ENCODE measurements at places on chromosomes 2 and 18.

DNA sequence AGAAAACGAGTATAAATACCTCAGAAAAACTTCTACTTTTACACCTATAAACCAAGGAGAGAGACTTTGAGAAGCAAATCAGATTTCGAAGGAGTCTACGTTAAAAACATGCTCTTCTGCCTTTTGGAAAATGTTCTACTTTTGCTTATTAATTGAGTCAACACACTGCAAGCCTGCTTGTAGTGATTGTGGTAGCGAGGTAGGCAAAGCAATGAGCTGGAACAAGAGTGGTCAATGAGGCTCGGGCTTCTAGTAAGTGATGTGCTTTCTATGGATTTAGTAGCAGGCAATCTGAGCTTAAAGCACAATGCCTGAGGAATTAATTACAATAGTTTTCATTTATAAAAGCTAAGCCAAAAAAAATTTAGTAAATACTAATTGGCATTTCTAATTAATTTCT is 103.4 kb upstream of the TFCP2L1 start:
- no peak for DNase-seq

DNA sequence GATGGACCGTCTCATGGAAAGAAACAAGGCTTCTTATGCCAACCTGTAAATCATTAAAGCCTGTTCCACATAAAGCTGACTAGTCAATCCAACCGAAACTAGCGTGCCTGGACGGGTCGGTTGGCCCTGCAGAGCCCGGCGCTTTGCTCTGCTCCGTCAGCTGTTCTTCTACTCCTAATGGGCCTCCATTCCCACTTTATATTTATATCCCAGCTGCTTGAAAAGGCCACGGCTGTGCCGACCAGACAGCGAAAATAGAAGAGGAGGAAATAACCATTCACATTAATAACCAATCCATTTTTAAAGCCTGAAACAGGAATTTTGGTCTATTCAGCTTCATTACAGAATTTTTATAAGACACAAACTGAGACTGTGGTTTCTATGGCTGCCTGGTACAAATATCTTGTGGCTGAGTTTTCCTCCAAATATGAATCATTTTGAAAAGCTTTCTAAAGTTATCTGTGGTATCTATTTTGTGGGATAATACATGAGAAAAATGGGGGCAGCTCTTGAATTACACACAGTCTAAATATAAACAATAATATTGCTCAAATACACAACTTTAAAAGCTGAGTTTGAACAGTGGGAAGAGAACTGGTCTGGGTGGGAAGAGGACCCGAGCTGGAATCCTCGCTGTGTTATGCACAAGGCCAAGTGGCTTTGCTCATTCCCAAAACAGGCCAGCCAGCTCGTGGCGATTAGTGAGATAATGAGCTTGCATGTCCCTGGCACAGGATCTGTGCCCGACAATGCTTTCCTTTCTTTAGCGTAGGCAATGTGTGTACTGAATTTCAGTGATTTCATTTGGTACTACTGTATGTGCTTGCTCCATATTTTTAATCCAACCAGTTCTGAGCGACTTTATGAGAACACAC is 10.5 kb upstream of the FAM124B start:
- DNase-seq: no peak

- DNase-seq: no peak
Measured at GRCh38 chr2:216575465-216575864, 57.8 kb upstream of the IGFBP2 start.

DNA sequence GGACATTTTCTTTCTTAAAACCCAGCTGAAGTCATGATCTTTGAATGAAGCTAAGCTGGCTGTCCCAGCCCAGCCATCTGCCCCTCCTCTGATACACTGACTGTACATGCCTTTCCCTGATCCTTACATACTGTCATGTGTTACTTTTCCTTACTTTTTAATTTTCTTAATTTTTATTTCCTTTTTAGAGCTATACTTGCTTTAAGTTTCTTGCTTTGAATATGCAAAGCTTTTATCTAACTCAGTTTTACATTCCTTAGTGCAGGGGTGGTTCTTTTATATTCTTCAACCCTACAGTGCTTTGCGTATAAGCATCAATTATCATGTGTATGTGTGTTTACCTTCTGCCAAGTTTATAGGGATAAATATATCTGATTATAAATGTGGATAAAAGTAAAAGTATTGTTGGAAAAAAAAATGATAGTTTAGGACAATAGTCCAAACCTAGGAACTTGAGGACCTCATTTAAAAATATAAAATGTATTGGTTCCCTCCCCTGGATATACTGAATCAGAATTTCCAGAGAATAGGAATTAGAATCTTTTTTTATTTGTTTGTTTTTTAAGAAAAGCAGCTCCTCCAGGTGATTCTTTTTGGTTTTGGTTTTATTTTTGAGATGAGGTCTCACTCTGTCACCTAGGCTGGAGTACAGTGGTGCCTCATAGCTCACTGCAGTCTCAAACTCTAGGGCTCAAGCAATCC is 17.8 kb downstream of the DDX1 start:
- DNase-seq: no peak

- no peak for DNase-seq
Measured at GRCh38 chr2:173513107-173513727, 158.5 kb downstream of the CDCA7 start.

- no peak for DNase-seq
Measured at GRCh38 chr2:7792031-7792651, 874.9 kb downstream of the RNF144A start.

DNA sequence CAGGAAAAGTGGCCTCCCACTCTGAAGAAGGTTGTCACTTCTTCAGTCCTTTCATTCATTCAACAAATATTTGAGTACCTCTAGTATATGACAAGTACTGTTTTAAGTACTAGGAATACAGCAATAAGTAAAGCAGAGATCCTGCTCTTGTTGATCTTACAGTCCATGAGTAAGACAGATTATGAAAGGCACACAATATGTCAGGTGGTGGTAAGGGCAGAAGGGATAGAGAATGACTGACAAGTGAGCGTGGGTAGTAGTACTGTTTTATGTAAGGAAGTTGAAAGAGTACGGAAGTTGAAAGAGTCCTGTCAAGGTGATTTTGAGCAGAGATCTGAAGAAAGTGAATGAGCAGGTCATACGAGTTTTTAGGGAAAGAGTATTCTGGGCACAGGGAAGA is 111.3 kb downstream of the GALNT1 start:
- DNase-seq: no peak

DNA sequence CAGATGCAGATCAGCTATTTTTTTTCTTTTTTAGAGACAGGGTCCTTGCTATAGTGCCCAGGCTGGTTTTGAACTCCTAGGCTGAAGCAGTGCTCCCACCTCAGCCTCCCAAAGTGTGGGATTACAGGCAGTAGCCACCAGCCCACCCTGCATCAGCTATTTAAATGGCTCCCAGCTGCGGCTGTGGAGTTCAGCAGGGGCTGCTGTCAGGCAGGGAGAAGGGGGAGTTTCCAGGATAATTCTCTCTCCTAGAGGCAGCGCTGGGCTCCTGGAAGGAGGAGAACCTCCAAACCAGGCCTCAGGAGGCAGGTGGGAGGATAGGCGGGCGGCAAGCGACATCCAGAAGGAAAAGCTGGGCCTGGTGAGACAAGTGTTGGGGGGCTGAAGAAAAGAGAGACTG is 65.7 kb downstream of the ACTR2 start:
- DNase-seq: no peak

GRCh38 chr2:231601356-231602229 is 8.9 kb downstream of the TEX44 start:
- DNase-seq: peak; percentile 80

DNA sequence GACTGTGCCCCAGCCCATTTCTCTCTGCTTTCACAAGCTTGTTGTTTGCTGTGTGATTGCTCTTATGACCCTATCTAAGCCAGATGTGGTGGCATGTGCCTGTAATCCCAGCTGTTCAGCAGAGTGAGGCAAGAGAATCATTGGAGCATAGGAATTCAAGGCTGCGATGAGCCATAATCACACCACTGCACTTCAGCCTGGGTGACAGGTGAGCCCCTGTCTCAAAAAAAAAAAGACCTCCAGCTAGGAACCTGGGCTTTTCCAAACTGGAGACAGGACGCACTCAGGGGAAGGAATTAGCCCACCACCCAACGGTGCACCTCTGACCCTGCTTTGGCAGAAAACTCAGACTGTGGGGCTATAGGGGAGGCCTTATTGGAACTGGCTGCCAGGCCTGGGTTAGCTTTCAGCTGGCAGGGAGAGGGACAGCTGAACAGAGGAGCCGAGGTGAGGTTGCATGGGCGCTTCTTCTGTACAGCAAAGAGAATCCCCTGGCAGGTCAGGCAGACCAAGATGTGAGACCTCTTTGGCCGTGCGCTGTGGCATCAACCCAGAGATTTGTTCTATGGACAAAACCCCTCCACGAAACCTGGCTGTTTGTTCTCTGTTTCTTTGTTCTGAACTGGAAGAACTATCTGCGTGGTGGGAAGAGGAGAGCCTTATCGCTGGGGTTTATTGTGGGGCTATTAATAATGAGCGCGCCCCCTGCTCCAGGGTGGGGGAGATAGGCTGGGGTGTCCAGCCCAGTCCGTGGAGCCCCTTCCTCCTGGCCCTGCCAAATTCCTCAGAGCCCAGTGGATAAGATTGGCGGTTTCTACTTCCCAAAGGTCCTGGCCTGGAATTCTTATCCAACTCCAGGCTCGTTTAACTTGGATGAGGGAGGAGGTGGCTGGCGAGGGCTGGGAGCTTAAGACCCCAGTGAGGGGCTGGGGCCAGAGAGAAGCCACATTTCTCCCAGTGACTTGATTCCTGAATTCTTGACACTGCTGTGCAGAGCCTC is 38.8 kb upstream of the SMAD7 start:
- no peak for DNase-seq

- no peak for DNase-seq
Measured at GRCh38 chr2:219803294-219803693, 175.9 kb downstream of the SLC4A3 start.

DNA sequence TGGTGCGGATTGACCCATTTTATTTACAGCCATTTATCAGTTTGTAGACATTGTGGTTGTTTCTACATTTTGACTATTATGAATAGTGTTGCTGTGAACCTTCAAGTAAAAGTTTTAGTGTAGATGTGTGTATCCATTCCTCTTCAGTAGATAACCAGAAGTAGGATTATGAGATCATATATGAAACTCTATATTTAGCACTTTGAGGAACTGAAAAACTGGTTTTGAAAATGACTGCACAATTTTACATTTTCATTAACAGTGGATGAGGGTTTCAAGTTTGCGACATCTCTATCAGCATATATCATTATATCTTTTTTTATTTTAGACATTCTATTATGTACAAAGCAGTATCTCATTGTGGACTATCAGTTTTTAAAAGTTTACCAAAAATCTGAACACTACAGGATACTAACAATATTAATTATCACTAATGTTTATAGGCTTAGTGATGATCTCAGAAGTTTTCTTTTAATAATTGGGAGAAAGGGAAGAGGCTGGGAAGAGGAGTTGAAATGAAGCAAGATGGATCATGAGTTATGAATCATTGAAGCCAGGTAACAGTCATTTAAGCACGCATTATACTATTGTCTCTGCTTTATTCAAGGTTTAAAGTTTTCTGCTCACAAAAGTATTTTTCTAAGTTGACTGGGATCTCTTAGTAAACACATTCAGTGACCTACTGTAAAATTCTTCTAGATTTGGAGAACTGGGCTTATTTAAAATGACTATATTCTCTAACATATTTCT is 329.0 kb upstream of the LRATD1 start:
- DNase-seq: no peak

GRCh38 chr2:23426263-23426905 is 41.4 kb downstream of the KLHL29 start:
- DNase-seq: no peak

DNA sequence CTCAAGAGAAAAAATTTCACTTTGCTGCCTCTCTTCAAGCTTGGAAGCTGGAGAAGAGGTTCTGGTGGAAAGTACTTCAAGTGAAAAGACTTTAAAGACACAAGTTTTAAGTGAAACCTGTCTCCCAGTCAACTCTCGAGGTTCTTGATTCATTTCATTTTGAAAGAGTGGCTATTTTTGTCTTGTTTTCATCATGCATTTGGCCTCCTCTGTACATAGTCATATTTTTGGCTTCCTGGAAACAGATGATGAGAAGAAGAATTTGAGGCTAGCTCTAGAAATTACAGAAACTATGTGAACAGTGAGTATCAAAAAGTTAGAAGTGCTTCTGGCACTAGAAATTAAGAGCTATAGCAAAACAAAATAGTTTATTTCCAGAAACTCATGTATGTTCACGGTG is 124.8 kb downstream of the DTNA start:
- DNase-seq: no peak

DNA sequence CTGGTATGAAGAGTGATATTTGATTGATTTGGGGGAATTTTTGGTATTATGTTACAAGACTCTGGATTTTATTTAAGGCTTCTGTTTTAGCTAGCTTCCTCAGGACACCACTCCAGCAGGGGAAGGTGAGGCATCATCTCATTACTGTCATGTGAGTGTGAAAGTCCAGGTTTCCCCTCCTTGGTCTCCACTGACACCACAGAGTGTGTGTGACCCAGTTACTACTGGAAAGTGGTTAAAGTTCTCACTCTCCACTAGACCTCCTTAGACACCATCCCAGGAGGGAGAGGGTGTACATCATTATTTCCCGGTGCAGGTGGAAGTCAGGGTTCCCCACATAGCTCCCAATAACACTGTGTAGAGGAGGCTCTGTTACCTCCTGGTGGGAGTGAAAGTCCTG is 35.8 kb upstream of the EPG5 start:
- no peak for DNase-seq

GRCh38 chr18:62759704-62760402 is 44.5 kb downstream of the PHLPP1 start:
- no peak for DNase-seq

DNA sequence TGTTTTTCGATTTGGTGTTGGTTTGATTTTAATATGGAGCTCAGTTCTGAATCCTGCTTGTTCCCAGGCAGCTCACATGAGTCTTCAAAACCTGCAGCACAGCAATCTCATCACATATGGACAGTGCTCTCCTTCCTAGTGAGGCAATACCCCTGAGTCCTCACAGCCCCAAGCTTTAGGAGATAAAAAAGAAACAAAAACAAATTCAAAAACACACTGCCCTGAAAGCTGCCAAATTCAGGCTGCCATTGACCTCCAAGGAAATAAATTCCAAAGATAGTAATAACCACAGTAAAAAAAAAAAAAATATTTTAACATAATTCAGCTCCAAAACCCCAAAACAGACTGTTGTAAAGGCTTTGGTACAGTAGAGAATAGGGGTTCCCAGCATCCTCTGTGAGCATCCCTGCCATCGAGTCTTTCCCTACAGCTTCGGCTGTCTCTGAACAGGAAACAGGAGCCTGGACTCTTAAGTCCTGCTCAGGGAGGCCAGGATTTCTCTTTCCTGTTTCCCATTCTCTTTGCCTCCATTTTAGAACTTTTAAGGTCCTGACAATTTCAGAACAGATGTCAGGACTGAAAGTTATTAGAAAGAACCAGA is 14.7 kb upstream of the SP3 start:
- DNase-seq: no peak

DNA sequence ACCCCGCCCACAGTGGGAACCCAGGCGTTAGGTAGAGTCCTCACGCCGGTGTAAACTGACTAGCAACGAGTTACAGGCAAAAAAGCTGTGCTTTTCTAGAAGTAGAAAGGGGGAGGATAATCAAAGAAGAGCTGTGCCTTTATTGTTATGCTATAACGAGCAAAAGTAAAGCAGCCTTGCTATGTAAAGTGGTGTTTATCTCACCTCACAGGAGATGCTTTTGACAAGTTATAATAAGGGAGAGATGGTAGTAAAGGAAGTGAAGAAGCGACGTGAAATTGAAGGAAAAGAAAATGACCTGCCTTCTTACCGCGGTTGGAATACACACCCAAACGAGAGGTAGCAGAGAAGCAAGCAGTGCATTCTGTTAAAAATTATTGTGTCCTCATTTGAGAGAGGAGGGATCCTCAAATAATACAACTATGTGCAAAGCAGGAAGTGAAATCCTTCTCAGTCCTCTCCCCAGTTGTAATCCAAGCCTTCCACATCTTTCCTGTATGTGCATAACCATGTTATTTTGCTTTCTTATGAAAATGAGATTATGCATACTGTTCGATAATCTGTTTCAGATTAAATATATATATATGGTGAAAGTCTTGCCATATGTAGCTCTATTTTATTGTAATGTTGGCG is 962 bp downstream of the TANK start:
- peak; percentile 26 for DNase-seq
